ENCODE measurements at places on chromosomes 11 and 22.

DNA sequence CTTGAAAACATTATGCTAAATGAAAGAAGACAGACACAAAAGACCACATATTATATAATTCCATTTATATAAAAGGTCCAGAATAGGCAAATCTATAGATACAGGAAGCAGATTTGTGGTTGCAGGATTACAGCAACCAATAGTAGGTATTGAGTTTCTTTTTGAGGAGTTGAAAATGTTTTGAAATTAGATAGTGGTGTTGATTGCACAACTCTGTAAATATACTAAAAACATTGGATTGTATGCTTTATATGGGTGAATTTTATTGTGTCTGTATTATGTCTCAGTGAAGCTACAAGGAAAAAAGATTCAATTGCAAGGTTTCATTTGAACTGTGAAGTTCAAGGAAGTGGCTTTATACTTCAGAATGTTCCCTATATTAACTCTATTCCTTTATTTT, 3.0 kb upstream of the RRAS2 start:
- no peak for DNase-seq

DNA sequence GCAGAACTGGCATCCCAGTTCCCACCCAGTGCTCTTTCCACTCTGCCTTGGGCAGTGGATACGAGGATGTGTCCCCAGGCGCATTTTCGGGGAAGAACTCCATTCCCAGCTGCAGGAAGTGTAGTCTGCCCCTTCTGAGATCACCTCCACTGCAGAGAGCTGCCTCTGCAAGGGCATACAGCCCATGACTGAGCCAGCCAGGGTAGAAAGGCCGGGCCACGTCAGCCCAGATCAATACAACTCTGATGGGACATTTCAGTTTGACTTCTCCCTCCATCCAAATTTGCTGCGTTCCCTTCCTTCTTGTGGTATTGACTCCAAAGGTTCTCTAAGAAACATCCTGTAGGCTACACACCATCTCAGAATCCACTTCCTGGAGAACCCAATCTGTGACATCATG, 19.7 kb downstream of the MOGAT2 start:
- no peak for DNase-seq

DNA sequence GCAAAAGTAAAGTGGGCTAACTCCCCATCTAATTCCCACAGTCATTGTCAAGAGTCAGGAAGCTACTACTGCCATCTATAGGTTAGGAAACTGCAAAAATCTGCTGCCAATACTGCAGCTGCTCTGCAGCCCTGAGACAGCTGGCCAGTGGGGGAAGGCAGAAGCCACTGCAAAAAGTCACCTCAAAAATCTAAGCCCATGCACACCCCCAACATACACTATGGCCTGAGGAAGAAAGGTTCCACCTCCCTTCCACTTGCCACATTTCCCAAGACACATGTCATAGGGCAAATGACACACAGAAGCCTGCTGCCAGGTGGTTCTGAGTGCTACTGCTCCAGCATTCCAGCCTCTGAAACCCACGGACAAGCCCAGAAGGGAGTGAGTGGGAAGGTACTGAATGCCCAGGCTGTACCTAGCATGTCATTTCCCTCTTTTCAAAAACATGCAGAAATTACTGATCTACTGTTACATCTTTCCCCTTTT, 36.9 kb downstream of the DGCR2 start:
- no peak for DNase-seq

- DNase-seq, result no peak
These were observed 22.2 kb downstream of the TREH start for GRCh38 chr11:118657238-118657637.

GRCh38 chr11:60288531-60288930, 8.1 kb downstream of the MS4A4A start:
- no peak for DNase-seq

DNA sequence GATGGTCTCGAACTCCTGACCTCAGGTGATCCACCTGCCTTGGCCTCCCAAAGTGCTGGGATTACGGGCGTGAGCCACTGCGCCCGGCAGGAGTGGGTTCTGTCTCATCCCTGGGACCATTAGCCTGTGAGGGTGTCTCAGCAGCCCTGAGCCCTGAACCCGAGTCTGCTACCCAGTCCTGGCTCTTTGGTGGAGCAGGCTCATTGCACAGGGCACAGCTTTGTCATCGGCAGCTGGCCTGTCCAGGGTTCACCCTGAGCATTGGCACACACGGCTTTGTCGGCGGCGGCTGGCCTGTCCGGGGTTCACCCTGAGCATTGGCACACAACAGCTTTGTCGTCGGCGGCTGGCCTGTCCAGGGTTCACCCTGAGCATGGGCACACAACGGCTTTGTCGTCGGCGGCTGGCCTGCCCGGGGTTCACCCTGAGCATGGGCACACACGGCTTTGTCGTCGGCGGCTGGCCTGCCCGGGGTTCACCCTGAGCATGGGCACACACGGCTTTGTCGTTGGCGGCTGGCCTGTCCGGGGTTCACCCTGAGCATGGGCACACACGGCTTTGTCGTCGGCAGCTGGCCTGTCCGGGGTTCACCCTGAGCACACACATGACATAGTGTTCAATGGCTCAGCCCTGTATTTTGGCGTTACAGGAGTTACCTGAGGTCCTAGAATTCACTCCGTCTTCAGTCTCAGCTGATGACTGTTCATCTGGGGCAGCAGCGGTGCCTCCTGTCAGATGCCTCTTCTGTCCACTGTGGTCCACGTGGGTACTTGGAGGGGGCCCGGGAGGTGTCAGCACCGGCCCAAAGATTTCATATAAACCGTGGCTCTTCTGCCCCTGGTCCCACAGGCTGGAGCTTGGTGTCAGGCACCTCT, 1082.5 kb downstream of the BRD1 start:
- DNase-seq, result no peak

DNA sequence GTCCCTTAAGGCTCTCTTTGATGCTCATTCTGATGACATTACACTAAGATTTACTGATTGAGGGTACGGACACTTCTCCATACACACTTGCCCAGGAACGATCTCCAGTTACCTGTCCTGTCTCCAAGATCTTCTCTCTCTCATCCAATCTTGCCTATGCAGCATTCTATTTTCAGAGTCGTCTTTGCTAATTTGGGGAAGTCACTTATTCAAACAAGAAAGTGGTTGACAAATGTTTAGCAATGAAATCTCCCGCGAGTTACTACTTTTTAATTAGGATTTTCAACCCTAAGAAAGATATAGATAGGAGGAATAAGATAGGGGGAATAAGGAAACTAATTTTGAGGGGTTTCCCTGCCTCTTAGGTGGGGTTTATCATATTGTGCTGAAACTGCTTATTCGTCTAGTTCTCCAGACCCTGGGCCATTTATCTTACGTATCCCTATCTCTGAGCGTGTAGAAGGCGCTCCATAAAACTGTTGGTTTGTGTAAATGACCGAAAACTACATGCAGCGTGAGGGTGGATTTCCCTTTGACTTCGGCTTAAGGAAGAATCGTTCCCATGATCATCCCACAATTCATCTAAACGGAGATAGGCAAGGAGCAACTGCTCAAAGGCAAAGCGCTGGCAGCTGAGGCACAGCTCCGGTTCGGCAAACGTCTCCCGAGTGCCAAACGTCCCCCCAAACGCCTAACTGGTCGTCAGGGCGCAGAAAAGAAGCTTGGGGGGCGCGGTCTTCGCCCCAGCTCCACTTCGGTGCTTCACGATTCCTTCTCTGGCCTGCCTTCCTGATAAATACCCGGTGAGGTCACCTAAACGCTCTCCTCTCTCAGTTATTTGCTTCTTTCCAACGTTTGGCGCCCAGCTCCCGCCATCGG, 804 bp downstream of the APIP start:
- DNase-seq, result no peak

GRCh38 chr11:92192141-92192540, 32.5 kb upstream of the FAT3 start:
- no peak for DNase-seq

DNA sequence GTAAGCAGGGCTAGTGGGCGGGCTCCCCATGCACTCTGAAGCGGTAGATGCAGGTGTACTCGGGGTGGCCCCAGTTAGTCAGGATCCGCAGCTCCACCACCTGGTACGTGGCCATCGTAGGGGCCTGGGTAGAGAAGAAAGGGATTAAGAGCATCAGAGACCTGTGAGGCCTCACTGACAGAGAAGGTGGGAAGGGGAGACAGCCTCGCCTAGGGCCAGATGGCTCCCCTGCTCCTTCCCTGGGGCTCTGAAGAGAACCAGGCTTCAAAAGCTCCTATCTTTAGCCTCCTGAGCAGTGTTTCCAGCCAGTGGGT, 19.6 kb downstream of the SUN2 start:
- DNase-seq, result no peak

DNA sequence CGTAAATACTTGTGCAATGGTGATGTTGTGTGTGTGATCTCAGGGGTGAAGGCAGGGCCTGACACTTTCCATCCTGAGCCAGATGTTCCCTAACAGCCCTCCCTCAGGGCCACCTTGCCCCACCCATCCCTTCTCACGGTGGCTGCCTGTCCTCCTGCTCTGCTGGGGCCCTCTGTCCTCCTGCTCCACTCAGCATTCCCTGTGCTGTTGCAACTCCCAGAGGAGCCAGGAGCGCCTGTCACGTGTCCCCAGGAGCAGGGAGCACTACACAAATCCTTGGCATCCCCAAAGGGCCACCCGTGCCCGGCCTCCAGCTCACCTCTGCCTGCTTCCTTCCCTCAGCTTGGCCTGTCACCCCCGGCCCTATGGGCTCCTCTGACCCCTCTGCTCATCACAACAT, 10.2 kb upstream of the CSNK1E start:
- DNase-seq, result no peak

DNA sequence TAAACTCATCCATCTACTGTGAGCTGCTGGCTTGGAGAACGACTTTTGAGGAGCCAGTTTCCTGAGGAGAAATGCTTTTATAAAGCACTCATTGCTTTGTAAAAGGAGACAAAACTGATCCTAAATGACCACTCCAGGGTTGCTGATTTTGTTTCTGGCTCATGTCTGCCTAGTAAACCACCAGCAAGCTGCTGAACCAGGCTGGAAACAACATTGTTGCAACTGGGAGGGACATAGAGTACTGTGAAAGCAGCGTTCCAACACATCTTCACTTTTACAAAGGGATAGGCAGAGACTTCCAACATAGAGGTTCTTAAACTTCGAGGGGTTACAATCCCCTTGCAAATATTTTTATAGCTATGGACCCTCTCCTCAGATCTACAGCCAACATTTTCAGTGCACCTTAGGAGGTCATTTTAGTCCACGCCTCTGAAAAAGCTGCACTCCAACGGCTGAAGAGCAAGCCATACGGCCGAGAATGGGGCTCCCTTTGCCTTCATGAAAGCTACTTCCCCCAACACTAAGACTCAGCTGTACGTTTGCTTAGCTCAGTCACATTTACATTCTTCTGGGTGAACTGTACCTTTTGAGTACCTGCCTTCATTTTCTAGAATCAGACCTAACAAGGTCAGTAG, 54.7 kb downstream of the PANX1 start:
- DNase-seq, result no peak

GRCh38 chr11:125376856-125377255, 119.2 kb downstream of the FEZ1 start:
- no peak for DNase-seq

- DNase-seq, result no peak
These were observed 818 bp upstream of the C1QTNF4 start for GRCh38 chr11:47595029-47595428.

DNA sequence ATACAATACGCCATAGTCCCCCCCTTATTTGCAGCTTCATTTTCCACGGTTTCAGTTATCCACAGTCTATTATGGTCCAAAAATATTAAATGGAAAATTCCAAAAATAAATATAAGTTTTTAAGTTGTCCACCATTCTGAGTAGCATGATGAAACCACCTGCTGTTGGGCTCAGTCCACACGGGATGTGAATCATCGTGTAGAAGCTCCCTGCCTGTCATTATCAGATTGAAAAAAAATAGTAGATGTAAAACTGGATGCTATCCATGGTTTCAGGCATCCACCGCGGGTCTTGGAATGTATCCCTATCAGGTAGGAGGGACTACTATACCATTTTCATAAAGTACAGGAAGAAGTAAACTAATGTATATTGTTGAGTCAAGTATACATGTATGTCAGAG, 127.4 kb downstream of the TTC17 start:
- no peak for DNase-seq

DNA sequence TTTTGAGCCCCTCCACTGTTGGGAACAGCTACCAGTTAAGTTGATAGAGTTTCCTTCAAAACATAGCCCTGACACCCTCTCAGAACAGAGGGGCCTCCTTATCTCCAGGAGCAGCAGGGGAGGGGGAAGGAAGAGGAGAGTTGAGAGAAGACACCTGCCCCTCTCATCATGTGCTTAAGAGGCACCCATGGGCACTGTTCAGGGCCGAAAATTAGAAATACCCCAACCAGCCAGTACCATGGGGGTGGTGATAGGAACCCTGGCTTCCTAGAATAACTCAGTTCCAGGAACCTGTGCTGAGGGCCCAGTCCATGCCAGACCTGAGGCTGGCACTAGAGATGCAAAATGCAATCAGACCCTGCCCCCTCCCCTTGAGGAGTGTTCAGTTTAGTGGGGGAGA, 9.3 kb upstream of the GDPD5 start:
- no peak for DNase-seq

GRCh38 chr11:118436639-118437207, 431 bp downstream of the KMT2A start:
- peak; percentile 56 for DNase-seq

- DNase-seq, result no peak
These were observed 1.0 kb downstream of the PIWIL4 start for GRCh38 chr11:94568200-94568599.

GRCh38 chr11:65777241-65777640, 3.5 kb downstream of the AP5B1 start:
- no peak for DNase-seq

GRCh38 chr11:68432874-68433273, 27.7 kb upstream of the PPP6R3 start:
- DNase-seq, result no peak

DNA sequence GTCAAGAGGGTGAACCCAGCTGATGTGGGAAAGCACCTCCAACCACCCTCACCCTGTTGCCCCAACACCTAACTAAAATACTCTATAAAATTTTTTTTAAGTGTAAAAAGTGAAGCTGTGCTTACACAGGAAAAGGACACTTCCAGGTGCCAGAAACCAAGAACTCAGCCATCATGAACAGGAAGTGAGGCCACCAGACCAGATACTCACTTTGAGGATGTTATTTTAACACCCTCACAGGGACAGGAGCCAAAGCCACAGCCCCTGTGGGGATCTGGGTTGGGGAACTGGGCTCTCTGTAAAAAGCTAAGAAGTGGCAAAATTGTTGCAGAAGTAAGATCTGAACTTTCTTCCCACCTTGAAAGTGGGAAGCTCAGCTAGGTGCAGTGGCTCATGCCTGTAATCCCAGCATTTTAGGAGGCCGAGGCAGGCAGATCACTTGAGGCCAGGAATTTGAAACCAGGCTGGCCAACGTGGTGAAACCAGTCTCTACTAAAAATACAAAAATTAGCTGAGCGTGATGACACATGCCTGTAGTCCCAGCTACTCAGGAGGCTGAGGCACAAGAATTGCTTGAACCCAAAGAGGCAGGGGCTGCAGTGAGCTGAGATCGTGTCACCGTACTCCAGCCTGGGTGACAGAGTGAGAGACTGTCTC, 3.8 kb downstream of the RSPH14 start:
- peak; percentile 73 for DNase-seq

GRCh38 chr11:97738751-97739150, 1282.0 kb upstream of the CNTN5 start:
- no peak for DNase-seq

All from effector memory CD8-positive, alpha-beta T cell (primary cell).